ENCODE measurements at places on chromosomes 1 and 21.

- DNase-seq: no peak
Observed at GRCh38 chr1:205303247-205303888, 18.2 kb downstream of the NUAK2 start.

GRCh38 chr1:94831641-94832040 is 11.5 kb downstream of the SLC44A3 start:
- no peak for DNase-seq

GRCh38 chr1:229751610-229752009 is 125.6 kb downstream of the URB2 start:
- no peak for DNase-seq

DNA sequence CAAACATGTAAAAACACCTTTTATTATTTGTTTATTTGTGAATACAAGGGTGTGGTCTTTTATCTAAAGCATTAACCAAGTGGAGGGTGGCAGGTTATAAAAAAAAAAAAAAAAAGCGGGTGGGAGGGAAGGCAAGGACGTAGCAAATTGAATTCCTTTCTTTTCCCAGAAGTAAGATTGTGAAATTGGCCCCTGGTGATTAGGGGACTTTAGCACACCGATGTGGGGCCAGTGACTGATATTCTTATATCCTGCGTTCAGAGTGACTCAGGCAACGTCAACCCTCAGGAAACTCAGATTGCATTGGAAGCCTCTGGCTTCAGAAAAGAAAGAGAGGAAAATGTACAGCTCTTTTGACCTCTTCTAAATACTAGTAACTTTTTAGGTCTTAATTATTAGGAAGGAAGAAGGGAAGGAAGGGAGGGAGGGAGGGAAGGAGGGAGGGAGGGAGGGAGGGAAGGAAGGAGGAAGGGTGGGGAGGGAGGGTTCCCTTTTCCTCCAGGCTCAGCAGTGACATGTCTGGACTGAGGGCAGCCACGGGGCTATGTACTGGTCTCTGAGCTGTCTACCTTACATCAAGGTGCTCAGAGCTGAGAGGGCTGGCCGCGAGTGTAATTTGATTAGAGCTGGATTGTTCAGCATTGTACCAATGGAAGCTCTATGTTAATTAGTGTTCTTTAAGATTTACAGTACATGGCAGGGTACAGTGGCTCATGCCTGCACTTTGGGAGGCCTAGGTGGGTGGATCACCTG is 30.2 kb downstream of the EVA1C start:
- no peak for DNase-seq

GRCh38 chr1:225998560-225999226 is 450 bp downstream of the SDE2 start:
- peak; percentile 17 for DNase-seq

GRCh38 chr1:108070662-108071061 is 105.7 kb upstream of the VAV3 start:
- no peak for DNase-seq

GRCh38 chr1:154954541-154954940 is 1.4 kb downstream of the PBXIP1 start:
- no peak for DNase-seq

DNA sequence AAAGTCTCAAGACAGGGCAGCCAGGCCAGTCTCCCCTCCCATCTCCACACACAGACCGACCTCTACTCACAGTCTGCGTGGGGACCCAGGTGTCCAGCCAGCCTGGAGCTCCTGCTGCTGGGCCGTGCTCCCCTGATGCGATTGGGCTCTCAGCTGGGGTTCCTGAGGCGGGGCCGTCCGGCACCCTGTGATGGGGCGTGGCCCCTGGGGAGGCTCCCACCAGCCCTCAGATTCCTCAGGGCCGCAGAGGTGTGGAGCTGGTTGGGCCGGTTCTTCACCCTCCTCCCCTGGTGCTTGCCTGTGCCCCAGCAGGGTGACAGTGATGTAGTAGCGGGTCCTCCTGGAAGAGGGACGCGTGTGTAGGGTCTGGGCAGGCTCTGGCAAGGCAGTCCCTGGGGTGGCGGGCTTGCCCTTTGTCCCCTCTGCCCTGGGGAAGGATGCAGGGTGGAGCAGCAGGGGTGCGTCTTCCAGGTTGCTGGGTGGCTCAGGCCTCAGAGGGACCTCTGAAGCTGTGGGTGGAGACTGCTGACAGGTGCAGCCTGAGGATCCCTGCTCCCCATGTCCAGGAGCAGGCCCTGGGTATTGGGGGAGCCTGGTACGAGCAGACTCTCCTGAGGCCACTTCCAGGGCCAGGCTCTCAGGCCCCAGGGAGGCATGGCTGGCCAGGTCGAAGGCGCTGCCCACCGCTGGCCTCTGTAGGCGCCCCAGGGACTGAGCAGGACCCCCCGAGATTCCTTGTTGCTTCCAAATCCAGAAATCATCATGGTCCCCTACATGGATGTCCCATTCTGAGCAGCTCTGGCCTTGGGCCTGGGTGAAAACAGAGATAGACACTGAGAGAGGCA is at the start of gene CRYBG2:
Gene CRYBG2, minus strand, starts transcription at position 155 of the 845 bp plus-strand sequence. CDS start 7,473 bp downstream, outside the sequence.
- DNase-seq: no peak

- DNase-seq: no peak
Observed at GRCh38 chr1:6106321-6106731, 60.6 kb downstream of the KCNAB2 start.

DNA sequence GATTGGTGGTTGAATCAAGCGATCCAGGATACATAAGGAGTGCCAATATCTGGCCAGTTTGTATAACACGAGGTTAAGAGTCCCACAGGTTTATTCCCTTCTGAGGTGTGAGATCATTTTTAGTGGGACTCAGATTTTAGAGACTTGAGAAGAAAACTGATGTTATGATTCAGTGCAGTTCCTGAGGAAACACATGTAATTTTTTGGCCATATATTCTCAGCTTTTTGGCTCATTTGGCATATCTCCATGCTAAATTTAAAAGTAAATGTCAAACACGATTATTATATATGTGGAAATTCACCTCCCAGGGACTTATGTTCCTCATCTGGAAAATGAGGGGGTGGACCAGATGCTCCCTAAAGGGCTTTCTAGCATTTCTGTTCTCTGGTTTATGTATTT is 39.2 kb upstream of the SERBP1 start:
- DNase-seq: no peak

DNA sequence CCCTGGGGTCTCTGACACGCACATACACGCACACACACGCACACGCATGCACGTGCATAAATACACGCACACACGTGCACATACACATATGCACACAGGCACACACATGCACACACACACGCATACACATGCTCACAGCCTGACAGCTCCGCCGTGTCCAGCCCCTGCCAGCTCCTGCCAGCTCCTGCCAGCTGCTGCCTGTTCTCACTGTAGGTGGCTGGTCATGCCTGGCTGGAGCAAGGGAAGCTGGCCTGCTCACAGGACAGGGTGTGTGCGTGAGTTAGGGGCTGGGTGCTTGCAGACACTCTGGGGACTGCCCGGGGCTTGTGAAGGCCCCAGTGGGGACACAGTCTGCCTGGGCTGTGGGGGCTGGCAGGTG is 4.9 kb downstream of the PLCH2 start:
- no peak for DNase-seq

GRCh38 chr1:245807954-245808719 is 653.4 kb downstream of the KIF26B start:
- no peak for DNase-seq

DNA sequence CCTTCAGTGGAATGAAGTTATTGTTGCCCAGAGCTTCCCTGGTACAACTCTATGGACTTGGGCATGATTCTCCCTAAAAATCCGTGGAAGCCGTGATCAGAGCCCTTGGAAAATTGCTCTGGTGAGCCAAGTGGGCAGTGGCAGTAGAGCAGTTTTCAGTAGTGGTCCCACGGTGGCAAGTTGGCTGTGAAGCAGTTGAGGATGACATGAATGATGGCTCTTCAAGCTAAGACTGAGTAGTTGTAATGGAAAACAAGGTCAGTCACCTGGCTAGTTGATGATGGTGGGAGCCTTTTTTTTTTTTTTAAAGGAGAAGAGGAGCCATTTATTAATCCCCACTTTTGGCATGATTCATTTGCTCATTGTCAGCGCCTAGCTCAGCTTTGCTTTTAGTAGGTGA is 36.2 kb downstream of the PBX1 start:
- no peak for DNase-seq

- no peak for DNase-seq
Observed at GRCh38 chr1:154962156-154962749, 671 bp upstream of the PYGO2 start.

DNA sequence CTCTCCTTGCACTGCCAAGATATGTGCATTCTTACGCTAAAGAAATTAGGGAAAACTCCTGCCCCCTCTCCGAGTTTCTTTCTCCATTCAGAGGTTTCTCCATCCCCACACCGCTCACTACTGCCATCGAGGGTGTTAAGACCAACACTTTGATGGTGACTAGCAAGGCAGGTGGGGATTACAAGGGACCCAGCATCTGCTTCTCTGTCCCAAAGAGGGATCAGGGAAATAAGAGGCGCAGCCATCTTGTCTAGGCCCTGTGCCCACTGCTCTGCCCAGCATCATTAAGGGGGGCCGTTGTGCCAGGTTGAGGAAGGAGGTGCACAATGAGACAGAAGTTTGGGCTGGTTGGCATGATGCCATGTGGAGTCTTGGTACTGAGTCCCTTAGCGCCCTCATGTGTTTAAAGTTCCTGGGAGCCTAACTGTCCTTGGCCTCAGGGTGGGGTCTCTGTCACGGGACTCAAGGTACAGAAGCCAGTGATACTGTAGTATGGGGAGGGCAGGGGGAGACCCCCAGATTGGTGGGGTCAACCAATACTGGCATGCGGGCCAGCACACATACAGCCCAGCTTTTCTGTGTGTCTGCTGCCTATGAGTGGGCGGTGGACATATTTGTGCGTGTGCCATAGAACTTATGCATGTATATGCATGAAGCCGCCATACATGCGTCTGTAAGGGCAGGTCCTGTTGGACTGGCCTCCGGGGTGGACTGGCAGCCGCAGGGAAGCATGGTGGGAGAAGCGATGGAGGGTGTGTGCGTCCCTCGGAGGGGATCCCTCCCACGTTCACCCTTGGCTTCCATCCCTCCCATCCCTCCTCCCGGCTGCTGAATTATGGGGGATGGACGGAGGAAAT is 5.5 kb downstream of the EFNA3 start:
- peak; percentile 74 for DNase-seq

DNA sequence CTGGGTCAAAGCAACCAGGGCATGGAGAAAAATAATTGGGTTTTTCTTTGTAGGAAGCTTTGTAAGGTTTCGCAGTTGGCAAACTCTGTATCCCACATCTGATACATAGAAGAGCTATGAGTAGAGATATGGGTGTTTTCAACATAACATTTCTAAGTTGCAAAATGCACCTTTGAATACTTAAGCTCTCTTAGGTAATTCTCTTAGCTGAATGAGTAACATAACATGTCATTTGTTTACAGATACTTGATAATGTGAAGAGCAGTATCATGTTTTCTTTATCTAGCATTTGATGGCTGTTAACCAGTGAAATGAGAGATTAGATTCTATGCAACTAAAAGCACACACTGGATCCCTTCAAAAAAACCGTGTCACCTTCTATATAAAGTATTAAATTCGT is 21.6 kb downstream of the RAVER2 start:
- DNase-seq: no peak

- no peak for DNase-seq
Observed at GRCh38 chr21:43868461-43868860, 3.4 kb downstream of the AGPAT3 start.

DNA sequence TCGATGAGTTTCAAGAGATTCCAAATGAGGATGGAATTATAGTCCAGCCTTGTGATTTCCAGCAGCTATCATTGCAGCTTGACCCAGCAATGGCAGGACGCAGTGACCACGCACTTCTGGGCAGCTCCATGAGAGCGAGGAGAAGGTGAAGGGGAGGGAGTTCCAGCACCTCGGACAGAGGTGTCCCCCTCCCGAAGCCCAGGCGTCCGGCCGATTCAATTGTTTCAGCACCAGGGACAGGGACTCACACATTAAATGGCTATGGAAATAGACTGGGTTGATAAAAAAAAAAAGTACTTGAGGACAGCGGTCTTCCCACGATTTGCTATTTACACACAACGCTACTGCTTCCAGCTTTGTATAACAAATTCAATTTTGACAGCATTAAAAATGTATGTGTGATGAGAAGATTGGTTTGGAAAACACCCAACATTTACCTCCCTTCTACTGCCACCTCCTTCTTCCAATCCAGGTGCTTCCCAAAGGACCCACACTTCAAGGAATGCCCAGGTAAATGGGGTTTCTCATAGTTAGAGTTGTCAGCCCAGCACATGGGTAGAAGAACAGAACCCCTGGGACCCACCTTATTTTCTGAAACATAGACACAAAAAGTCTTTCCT is 71.8 kb downstream of the DISP3 start:
- peak; percentile 81 for DNase-seq

GRCh38 chr1:208026880-208027438 is 116.0 kb upstream of the CD34 start:
- no peak for DNase-seq

DNA sequence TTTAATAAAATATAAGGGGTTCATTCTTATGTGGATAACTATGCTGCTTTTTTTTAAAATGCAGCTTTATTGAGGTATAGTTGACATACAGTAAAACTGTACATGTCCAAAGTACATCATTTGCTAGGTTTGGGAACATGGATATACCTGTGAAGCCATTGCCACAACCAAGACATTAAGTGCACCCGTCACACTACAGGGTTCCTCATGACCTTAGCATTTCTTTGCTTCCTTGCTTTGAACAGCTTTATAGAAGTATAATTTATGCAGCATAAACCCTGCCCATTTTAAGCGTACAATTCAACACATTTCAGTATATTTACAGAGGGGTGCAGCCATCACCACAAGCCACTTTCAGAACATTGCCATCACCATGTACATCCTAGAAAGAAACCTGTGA is 26.3 kb downstream of the FHAD1 start:
- DNase-seq: no peak

DNA sequence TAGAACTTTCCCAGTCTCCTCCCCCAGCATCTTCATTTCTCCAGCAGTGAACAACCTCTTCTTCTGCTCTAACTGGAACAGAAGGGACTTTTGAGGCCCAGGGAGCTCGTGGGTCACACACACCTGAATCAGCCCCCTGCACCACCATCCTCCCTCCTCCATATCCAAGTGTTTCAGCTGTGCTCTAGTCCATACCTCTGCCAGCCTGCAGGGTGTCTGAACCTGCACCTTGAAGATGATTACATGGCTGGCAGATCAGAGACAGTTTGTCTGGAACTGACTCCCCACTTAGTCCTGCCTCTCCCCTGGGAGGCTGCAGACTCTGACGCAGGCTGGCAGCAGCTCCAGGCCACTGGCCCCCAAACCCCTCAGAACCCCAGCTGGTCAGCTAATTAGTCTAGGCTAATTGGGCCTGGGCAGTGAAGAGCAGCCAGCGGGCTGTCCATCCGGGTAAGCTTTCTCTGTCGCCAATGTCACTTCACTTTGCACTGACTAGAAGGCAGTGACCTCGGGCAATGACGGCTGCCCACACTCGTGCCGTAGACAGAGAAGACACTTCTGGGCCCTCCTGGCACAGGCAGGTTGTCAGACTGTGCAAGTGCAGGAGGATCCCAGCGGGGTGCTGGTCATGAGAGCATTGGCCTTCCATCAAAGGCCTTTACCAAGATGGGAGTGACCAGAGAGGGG is 12.2 kb downstream of the CAMK1G start:
- DNase-seq: no peak

DNA sequence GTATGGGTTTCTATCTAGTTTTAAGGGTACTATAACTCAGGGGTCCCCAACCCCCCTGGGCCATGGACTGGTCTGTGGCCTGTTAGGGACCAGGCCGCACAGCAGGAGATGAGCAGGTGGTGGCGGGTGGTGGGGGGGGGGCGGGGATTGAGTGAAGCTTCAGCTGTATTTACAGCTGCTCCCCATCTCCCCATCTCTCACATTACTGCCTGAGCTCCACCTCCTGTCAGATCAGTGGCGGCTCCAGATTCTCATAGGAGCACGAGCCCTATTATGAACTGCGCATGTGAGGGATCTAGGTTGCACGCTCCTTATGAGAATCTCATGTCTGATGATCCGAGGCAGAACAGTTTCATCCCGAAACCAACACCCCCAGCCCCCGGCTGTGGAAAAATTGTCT is 95.1 kb upstream of the SLC45A1 start:
- DNase-seq: no peak
